ENCODE measurements at places on chromosomes 16 and 17.

DNA sequence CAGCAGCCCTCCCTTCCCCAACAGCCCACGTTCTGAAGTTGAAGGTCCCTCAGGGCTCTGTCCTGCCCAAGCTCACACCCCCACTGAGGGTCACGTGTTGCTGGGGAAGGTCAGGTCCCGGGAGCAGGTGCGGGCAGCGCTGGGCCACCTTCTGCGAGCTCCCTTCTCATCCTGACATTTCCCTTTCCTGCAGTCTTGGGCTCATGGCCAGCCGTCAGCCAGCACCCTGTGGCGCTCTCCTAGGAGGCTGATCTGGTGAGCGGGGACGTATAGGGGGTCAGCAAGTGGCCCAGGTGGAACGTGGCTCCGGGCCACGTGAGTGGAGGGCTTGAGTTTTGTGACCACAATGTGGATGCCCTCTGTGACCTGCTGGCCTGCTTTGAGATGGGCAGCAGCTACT lies 73.4 kb downstream of the RAP1GAP2 start:
- no peak for DNase-seq

GRCh38 chr17:35931794-35932425 lies 1.3 kb upstream of the RDM1 start:
- DNase-seq = peak; percentile 35

DNA sequence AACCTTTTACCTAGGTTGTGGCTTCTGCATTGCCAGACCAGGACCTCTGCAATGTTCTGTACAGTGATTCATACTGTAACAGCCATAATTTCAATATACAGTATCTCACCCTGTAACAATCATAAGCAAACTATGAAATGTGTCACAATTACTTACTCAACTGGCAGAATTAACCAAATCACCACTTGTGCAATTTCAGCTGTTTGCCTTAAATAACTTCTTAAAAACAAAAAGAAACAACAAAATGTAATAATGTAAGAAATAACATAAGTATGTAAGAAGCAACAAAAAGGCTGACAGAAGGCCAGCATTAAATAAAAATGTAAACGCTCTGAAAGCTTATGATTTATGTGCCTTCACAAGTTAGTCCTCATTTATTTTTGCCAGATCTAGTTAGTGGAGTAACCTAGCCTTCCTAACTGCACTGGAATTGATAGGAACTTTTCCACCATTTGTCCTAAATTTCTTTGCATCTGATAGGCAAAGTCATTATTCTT lies 96.9 kb downstream of the SKAP1 start:
- no peak for DNase-seq

- no peak for DNase-seq
These were observed 3.4 kb upstream of the CBX2 start for GRCh38 chr17:79774561-79774975.

DNA sequence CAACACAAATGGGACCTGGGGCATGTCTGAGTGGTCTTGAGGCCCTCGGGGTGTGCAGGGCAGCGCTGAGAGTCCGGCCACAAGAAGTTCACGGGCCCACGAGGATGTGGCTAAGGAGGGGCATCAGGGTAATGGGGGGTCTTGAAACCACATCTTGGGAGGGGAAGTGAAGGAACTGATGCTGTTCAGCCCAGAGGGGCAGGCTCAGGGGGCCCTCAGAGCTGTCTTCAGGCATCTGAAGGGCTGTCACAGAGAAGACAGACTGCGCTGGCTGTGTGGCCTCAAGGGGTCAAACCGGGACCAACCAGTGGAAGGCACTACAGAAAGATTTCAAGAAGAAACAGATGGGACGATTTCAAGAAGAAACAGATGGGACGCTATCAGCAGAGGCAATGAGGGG lies 45.1 kb downstream of the ZNF423 start:
- DNase-seq = no peak

DNA sequence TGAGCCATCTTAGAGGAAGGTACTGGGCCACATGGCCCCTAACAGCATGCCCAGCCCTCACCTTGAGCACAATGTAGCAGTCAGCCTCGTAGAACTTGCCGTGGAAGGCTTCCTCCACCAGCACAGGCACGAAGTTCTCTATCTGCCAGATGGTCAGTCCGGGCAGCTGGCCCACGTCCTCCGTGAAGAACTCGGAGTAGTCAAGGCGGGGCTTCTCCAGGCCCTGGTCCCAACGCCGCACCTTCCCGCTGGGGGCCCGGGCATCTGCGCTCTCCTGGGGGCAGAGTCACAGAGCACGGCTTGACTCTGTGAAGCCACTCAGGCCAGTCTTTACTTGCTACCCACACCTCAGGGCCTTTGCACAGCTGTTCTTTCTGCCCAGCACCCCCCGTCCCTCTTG lies 7.3 kb downstream of the FLII start:
- no peak for DNase-seq

DNA sequence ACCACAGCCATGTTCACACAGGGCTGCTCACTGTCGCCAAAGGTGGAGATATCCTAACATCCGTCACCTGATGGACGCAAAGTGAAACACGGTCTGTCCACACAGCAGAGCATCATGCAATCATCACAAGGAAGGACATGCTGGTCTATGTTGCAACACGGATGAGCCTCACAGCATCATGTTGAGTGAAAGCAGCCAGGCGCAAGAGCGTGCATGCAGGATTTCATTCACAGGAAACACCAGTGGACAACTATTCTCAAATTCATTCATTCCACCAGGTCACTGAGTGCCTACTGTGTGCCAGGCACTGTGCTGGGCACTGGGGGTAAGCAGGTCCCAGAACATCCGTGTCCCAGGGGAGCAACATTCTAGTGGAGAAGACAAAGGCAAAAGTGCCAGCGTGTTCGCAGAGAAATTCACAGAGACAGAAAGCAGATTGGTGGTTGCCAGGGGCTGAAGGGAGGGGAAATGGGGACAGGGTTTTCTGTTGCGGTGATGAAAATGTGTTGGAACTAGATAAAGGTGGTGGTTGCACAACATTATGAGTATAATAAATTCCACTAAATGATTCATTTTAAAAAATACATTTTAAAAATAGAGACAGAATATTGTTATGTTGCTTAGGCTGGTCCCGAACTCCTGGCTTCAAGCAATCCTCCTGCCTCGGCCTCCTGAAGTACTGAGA lies 22.7 kb upstream of the KCNJ12 start:
- no peak for DNase-seq

GRCh38 chr16:72091217-72091616 lies 2.2 kb downstream of the TXNL4B start:
- DNase-seq = no peak

DNA sequence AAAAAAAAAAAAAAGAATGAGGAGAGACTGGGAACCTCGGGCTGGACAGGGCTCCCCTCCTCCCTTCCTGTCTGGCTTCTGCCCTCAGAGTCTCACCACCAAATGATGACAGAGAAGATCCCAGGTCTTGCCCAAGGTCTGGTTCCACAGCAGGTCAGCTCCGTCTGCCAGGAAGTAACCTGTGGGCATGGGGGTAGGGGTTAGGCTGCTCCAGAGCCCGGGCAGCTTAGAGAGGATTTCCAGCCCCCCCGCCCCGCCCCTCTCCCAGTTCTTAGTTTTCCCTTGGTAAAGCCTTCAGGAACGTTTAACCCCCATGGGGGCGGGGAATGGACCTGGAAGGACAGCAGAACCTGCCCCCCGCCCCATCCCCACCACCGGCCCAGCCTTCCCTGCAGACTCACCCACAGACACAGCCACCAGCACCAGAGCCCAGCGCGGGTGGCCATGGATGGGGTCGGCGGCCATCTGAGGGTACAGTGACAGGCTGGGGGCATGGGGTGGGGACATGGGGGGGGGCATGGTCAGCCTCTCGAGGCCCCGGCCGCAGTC lies 700 bp downstream of the TLCD2 start:
- DNase-seq = no peak

DNA sequence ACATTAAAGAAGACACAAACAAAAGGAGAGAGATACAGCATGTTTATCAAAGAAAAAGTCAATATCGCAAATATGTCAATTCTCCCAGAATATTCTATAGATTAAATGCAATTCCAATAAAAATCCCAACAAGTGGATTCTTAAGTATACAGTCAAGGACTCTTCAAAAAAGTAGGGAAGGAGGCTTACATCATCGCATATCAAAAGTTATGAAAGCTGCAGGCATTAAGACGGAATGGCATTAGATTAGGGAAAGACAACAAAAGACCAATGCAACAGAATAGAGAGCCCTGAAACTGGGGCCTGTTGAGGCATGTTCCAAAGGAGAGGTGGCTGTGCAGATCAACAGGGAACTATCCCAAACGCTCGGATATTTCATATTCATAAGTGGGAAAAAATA lies 76.0 kb downstream of the MARCHF10 start:
- DNase-seq = no peak

GRCh38 chr16:22625967-22626366 lies 115.3 kb downstream of the NPIPB5 start:
- no peak for DNase-seq

GRCh38 chr16:23048164-23048563 lies 101.1 kb downstream of the USP31 start:
- DNase-seq = no peak

DNA sequence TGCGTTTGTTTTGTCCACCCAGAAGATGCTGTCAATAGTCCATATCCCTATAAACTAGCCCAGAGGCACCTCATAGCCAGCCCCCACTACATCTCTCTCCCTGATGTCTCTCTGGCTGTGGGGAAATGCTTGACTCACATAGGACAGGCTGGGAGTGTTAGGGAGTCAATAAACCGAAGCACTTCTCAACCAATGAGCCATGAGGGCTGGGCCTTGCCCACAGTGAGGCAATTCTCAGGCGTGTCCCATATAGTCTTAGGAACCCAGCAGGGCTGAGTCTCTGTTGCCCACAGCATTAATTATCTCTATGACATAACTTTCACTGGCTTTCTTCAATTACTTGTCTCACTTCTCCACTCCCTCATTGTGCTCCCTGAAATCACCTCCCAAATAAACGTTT lies 387.3 kb upstream of the CDH11 start:
- DNase-seq = no peak

GRCh38 chr17:55710410-55710809 lies 12.3 kb downstream of the TMEM100 start:
- no peak for DNase-seq
